T follicular helper cell (primary cell): ENCODE measurements at places on chromosomes 2 and 18.

DNA sequence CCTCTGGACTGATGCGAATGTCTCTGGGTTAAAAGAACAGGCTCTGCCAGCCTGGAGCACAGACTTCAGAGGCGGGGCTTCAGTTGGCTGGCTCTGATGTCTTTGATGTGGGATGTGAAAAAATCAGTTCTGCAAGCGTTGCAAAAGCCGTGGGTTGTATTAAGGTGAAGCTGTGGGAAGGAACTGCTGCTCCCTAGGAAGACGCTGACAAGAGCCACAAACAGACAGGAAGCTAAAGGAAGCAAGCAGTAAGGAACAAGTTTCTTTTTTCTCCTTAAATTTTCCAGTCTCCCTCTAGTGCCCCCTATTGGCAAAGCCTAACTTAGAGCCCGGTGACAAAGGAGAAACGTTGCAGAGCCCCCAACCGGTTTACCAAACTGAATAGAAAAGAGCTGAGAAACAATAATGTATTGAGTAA, 239.0 kb downstream of the CCDC178 start:
- DNase-seq = no peak

GRCh38 chr2:239369631-239370161, 31.1 kb downstream of the HDAC4 start:
- peak; percentile 70 for DNase-seq

- DNase-seq = no peak
Measured at GRCh38 chr2:174878537-174879147, 114.4 kb upstream of the CHRNA1 start.

DNA sequence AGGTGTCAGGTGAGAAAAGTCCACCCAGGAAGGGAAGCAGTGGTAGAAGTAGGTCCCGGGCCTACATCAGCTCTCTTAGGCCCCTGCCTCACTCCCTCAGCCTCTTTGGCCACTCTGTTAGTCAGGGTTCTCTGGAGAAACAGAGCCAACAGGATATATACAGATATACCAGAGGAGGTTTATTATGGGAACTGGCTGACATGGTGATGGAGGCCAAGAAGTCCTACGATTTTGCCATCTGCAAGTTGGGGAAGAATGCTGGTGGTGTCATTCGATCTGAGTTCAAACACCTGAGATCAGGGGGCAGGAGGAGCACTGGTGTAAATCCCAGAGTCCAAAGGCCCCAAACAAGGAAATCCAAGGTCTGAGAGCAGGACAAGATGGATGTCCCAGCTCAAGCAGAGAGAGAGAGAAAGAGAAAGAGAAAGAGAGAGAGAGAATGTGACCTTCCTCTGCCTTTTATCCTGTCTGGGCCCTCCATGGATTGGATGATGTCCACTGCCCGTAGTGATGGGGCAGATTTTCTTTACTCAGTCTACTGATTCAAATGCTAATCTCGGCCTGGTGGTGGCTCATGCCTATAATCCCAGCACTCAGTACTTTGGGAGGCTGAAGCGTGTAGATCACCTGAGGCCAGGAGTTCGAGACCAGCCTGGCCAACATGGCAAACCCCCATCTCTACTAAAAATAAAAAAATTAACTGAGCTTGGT, 111.1 kb upstream of the MYCN start:
- no peak for DNase-seq

- no peak for DNase-seq
Measured at GRCh38 chr2:575727-576236, 101.4 kb downstream of the TMEM18 start.

DNA sequence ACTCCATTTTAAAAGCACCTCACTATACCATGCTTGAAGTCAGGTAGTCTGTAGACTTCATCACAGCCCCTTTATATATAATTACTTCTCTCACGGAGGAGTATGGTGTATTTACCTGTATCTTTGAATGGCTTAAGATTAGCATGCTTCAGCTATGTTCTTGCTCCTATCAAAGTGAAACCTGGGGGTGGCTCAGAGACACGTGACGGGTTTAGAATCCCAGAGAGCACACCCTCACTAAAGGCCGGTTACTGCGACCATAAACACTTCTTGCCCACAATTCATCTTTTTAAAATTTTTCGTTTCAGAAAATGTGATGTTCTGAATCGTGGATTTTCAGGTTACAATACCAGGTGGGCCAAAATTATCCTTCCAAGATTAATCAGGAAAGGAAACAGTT, 3.6 kb downstream of the IAH1 start:
- no peak for DNase-seq

GRCh38 chr2:222747526-222748160, 76.2 kb downstream of the MOGAT1 start:
- DNase-seq = no peak

GRCh38 chr2:25409468-25409867, 67.7 kb upstream of the DNMT3A start:
- no peak for DNase-seq

DNA sequence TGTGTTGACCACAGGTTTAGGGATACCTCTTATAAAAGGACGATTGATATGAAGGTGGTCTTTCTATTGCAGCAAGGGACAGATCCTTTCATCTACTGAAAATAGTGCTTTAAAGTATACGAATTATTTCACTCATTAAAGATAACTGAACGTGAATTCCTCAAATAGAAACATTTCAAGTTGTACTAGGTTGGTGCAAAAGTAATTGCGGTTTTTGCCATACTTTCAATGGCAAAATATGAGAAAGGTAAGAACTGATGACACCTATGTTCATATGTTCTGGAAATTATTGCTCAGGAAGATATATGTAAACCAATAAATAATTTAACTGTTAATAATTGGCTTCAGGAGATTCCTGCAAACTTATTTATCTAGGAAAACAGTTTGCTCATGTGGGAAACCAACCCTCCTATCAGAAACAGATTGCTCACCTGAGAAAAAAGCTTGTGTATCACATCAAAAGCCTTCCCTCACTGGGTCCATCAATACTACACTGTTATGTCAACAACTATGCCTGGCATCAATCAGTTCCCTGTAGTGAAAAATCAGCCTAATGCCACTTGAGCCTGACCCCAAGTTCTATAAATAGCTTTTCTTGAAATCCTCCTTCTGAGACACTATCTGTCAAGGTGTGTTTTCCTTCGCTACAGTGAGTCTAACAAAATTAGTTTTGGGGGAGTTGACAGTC, 81.5 kb upstream of the ACSL3 start:
- no peak for DNase-seq

DNA sequence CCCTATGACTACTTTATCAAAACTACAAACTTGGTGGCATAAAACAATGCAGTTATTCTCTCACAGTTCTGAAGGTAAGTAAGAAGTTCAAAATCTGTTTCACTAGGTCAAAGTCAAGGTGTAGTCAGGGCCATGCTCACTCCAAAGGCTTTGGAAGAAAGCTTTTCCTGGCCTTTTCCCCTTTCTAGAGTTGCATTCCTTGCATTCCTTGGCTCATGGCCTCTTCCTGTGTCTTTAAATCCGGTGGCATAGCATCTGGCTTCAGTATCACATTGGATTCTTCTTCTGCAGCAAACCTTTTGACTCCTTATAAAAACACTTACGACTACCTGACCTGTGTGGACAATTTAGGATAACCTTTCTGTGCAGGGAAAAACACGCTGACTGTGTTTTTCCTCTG, 543.5 kb upstream of the HNMT start:
- no peak for DNase-seq

- DNase-seq = no peak
Measured at GRCh38 chr18:44961288-44961995, 280.8 kb downstream of the SETBP1 start.

DNA sequence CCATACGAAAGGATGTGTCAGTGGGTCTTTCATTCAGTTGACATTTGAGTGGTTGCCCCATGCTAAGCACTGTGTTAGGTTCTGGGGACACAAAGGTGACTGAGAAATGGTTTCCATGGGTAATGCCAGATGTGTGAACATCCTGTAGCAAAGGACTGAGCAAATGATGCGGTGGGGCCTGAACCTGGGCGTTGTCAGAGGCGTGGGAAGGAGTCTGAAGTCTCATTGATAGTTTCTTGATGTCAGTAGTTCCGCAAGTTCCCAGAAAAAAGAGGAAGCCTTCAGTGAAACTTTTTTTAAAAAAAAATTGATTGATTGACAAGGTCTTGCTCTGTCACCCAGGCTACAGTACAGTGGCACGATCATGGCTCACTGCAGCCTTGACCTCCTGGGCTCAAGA, 56.9 kb downstream of the LIMS1 start:
- no peak for DNase-seq

GRCh38 chr18:28048612-28049011, 128.3 kb downstream of the CDH2 start:
- DNase-seq = no peak

DNA sequence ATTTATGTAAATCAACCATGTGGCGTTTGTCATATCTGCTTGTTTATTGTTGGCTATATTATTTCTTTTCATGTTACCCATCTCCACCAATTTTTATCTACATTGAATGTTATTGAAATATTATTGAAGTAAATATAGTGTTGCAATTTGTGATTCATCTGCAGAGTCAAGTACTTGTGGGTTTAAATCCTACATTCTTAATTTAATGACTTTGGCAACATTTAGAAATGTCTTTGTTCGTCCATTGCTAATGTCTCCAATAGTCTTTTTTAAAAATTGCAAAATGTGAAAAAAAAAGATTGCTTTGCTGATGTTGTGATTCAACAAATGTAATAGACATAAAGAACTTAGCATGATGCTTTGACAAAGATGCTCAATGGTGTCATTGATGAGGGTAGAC, 1572.8 kb upstream of the PIK3C3 start:
- DNase-seq = no peak

GRCh38 chr2:11829324-11829946, 83.0 kb downstream of the LPIN1 start:
- peak; percentile 49 for DNase-seq

- no peak for DNase-seq
Measured at GRCh38 chr2:227932403-227932802, 61.0 kb downstream of the DAW1 start.

- no peak for DNase-seq
Measured at GRCh38 chr2:64133828-64134227, 10.4 kb downstream of the PELI1 start.

DNA sequence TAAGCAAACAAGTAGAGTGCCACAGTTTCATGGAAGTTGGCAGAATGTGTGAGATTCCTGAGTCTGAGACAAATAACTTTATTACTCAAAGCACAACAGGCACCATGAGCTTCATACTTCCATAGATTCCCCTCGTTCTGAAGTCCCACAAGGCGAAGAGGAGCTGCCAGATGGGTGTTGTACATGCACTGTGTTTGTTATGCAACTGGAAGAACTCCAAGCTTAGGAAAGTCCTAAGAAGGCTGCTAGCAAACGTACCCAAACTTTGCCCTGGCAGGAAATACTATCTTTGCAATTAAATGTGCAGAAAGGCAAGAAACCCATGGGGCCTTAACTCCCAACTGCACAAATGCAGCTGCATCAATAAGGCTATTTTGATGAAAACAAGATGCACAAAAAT, 1.6 kb upstream of the GCA start:
- no peak for DNase-seq

GRCh38 chr18:58118536-58118935, 74.5 kb downstream of the NEDD4L start:
- no peak for DNase-seq
